Bladder microvascular endothelial cell (primary cell): ENCODE measurements at places on chromosomes 3 and 15. TPM values are rescaled to one million over a fixed set of nuclear protein-coding genes. Genes with fewer than 3 reads are reported as not detected.

The GOLGA6L10 gene
- 0.65 and 1.3 TPM in 2 replicates for total RNA-seq

The ECE2 gene
- not detected in 2 replicates for total RNA-seq

The MME gene
- total RNA-seq: 4.6 and 13.9 TPM in 2 replicates

The DNAJA4 gene
- 1.9 and 7.3 TPM in 2 replicates for total RNA-seq

The MYO1E gene
- total RNA-seq: 70.3 and 135 TPM in 2 replicates
